ENCODE measurements at places on chromosomes 7 and 10.

DNA sequence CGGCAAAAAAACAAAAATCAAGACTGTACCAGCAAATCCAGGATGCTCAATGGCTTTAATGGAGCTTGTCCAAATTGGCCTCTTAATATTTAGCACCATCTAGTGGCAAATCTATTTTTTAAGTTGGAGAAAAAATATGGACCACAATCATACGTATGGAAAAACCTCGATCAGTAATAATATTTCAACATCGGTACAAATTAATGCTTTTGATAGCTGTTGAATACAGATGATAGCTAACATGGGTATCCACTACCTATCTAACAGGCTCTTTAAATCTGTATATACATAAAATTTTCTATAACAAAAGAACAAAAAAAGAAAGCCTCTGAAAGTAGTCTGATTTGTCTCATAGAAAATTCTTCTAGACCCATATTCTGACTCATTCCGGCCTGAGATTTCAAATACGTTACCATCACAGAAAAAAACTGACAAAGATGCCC lies 29.2 kb downstream of the COA1 start:
- DNase-seq: no peak

DNA sequence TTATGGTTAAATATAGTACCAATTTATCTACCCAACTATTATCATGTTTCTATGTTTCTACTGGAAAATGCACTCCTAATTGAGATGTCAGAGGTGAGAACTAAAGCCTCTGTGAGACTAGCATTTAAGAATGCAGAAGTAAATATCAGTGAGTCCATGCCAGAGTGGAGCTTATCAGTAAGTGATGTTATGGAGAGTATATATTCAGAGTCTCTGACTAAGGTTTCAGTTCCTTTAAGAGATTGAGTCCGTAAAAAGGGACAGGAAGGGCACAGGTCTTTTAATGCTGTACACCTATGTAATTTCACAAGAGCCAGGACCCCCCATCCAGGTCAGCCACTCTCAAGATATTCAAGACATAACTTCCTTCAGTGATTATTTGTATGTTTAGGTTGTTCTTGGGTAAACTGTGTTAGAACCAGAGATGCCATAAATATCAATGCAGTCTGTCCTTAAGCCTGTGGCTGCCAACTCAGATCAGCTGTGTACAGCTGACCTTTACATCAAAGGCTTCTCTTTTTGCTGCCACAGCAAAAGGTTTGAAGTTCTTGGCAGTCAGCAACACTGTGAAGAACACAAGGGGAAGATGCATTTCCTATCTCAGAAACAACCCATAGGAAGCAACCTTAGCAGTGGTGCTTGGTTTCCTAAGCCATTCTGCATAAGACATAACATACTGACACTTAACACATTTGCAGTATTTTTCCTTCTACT lies 244.8 kb downstream of the BICC1 start:
- DNase-seq: no peak

DNA sequence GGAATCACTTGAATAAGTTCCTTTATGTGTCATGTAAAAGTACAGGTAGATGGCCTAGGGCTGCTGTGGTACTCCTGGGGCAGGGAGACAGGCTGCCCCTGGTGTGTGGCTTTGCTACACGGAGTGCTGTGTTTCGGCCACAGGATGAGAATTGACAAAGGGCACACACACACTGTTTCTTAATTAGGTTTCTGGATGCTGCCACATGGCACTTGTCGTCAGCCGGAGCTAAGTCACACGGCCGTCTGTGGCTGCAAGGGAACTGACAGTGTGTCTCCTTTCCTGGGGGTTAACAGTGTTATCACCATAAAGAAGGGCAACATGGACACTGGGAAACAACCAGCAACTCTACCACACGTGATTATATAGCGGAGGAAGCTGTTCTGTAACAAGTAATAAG lies 55.7 kb upstream of the CREB5 start:
- no peak for DNase-seq

- DNase-seq: no peak
Observed at GRCh38 chr7:65946904-65947303, 35.1 kb downstream of the GUSB start.

DNA sequence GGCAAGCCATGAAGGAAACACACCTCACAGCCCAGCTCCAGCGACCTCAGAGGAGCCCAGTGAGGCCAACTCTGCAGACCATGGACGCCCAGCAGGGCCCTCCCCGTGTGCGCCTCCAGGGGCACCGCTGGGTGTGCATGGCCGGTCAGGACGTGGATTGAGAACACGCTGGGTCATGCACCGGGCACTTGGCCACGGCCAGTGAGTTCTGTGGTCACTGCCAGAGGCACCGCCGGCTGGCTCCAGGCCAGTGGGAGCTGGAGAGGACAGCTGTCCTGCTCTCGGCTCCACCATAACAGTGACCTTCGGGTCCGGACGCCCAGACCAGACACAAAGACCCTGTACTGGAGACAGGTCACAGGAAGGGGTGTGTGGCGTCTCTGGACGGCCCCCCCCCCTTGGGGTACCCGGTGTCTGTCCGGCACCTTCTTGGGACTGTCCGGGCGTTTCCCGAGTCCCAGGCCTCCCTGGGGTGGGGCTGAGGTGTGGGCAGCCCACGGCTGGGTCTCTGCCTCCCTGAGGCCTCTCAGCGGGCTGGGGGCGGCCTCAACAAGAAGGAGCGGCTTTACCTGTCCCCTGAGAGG lies 50.4 kb upstream of the NKX6-2 start:
- DNase-seq: no peak

GRCh38 chr10:43210556-43210955 lies 56.3 kb downstream of the RASGEF1A start:
- no peak for DNase-seq

- DNase-seq: no peak
Observed at GRCh38 chr7:38838725-38839385, 70.1 kb downstream of the VPS41 start.

GRCh38 chr10:80530816-80531215 lies 6.9 kb upstream of the SH2D4B start:
- no peak for DNase-seq

GRCh38 chr10:72175149-72175548 lies 40.7 kb upstream of the ANAPC16 start:
- no peak for DNase-seq

DNA sequence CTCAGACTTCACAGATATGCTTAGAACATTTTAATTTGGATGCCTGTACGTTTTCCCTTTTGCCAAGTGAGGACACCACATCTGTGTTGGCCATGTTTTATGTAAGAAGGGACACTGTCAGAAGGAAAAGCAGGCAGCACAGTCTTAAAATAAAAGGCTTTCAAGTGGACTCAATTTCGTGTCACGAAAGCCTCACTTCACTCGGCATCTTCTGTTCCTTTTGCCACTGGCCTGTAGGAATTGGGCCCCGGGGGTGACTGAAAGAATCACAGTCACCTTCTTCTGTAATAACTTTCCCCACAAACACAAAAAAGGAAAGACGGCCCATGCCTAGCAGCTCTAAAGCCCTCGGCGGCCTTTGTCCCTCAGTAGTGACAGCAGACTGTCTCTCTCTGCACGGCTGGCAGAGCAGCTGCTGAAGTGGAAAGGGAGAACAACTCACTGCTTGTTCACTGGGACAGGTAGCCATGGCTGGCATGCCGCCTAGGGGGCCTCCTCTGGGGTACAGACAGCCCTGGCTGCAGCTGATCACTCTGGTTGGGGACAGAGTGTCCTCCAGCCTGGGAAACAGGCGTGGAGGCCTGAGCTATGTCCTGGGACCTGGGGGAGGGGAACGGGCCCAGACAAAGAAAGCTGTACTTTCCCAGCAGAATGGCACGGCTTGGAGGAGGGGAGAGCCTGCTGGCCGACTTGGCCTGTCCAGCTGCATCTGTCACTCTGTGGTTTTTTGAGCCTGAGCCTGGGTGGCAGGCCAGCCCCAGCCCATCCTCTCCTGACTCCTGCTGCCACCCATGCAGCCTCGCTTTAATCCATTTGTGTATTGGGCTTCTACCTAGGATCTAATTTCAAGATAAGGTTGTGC lies 4.4 kb downstream of the RASSF4 start:
- no peak for DNase-seq

DNA sequence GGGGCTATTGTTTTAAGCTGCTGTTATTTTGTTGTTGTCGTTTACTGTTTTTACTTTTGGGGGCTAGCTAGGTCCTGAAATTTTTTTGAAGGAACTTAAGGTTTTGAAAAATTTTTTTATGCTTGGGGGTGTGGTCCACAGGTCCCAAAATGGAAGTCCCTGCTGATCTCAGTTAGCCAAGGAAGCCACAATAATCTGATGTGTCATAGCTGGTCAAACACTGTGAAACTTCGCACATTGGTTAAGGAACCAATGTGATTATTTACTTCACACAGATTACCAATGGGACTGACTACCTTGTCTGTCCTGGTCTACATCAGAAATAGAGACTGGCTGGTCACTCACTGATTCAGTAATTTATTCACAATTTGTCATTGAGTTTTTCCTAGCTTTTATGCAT lies 29.5 kb upstream of the HYCC1 start:
- no peak for DNase-seq

- DNase-seq: no peak
Observed at GRCh38 chr10:132705173-132705572, 80.8 kb downstream of the NKX6-2 start.

GRCh38 chr10:4848356-4849041 lies 22.5 kb downstream of the AKR1E2 start:
- DNase-seq: no peak

Data from stimulated activated CD4-positive, alpha-beta T cell treated with anti-CD3 and anti-CD28 coated beads, Interleukin-12 subunit alpha, Interleukin-12 subunit beta, amount 100 ng/mL, for 48 hours (primary cell).